ENCODE measurements at places on chromosomes 13 and 19.

- DNase-seq: no peak
Measured at GRCh38 chr13:81211713-81212112, 870.8 kb upstream of the SPRY2 start.

DNA sequence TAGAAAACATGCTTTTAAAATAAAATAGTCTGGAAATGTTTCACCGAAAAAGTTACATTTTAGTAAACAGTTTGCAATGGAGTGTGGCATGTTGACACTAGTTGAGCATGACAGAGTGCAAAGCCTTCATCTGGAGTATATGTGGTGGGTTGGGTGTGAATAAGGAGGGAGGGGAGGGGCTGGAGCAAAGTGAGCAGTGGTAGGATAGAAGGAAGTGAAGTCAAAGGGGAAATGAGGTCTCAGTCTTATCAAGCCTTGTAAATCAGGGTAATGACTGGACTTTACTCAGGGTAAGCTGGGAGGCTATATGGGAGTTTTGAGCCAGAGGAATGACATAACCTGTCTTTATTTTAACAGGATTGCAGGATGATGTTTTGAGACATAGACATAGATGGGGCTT lies 222.8 kb downstream of the PCDH20 start:
- no peak for DNase-seq

DNA sequence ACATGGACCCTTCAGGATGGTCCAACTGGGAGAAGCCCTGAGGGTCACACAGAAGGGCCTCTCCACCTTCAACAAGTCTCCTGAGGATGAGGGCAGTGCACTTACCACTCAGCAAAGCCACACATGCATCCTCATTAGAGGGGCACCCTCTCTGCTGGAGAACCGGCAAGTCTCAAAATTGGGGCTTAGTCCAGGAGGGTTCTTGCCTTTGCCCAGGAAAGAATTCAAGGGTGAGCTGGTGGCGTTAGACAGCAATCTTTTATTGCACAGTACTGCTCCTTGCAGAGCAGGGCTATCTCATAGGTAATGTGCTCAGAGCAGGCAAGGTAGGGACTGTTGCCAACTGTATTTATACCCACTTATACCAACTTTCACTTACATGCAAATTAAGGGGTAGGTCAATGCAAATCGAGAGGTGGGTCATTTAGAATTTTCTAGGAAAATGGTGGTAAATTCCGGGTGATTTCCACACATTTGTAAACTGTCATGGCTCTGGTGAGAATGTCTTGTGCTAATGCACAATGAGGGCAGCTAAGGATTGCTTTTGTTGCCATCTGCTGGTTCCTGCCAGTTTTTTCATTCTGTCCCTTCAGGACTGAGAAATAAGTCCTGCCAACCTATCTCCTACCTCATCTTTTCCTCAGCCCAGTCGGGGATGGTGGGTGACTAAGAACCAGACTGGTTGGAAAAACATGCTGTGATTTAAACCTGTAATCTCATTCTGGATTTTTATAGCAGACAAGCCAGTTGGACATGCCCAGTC lies 27.8 kb upstream of the IGSF23 start:
- no peak for DNase-seq

DNA sequence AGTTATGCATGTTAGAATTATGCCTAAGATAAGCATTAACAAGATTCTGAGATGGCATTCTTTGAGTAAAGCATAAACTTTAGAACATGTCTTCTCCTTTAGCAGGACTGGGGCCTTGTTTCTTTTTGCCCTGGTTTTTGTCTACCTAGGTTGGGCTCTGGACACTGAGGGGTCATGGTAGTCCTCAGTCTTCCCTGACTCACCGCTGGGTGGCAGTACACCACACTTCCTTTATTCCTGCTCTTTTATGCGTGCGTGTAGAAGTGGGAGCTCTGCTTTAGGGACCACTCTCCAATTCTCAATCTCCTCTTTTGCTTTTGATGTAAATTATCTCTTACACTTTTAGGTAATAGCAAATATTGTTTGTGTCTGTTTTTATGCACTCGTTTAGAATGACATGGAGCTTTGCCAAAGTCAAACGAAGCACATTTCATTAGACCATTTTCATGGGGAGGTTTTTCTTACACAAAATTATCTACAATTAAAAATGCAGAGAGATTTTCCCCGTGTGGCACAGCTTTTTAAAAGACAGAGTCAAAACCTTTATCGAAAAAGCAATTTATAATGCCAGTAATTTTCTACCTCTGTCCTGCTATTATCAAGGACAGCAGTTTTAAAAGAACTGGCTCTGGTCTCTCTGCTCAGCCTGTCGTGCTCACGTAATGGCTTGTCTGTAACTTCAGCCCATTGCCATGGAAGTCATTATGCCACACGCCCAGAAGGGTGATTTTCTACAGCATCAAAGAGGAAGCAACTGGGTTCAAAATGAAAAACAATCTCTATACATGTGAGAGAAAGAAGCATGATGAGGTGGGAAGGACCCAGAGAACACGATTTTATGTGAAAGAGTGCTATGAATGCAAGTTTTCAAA lies 413.9 kb downstream of the COG6 start:
- DNase-seq: peak; percentile 67

DNA sequence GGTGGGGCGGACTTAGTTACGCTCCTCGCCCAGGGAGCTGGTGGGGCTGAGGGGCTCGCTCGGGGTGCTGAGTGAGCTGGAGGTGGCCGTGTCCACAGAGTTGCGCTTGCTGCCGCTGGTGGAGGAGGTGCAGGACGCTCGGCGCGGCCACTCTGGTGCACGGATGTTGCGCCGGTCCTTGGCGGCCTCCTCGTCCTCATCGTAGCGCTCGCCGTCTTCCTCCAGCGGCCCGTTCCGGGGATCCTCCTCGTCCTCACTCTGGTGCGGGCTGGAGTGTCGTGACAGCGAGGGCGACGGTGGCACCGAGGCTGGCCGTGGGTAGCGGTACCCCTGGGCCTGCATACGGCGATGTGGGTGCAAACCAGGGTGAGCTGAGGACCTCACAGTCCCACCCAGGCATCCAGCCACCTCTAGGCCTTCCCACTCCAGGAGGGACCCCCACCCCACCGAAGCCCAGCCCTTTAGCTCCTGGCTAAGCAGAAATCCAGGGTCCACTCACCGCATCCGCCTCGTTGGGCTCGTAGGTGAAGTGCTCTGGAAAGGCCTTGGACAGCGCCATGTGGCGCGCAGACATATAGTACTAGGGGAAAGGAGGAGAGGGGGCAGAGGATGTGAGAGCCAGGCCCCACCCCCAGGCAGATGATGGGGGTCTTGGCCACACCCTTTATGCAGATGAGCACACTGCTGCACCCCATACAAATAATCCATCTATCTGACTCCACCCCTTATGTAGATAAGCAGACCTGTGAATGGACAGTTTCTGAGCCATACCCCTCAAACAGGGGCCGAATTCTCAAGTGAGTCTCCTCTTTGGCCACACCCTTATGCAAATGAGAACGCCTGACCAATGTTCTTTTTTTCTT lies 4.4 kb downstream of the FTL start:
- DNase-seq: no peak

DNA sequence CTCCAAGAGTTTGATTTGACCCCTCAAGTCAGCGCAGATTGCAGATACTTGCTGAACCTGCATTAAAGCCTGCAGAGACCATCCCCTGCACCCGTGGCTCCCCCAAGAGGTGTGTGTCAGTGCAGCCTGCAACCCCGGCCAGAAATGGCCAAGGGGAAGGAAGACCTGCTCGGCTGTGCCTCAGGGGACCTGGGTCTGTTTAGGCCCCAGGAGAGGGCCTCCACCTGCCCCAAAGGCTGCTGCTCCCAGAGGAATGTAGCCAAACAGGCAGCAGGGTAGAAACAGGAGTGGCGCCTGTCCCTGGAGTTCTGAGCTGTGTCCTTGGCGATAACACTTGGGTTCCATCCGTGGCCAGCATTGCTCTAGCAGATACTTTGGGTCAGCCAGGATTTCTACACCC lies 8.0 kb downstream of the POP4 start:
- DNase-seq: no peak

GRCh38 chr13:75307370-75307949 lies 174.5 kb downstream of the TBC1D4 start:
- no peak for DNase-seq

DNA sequence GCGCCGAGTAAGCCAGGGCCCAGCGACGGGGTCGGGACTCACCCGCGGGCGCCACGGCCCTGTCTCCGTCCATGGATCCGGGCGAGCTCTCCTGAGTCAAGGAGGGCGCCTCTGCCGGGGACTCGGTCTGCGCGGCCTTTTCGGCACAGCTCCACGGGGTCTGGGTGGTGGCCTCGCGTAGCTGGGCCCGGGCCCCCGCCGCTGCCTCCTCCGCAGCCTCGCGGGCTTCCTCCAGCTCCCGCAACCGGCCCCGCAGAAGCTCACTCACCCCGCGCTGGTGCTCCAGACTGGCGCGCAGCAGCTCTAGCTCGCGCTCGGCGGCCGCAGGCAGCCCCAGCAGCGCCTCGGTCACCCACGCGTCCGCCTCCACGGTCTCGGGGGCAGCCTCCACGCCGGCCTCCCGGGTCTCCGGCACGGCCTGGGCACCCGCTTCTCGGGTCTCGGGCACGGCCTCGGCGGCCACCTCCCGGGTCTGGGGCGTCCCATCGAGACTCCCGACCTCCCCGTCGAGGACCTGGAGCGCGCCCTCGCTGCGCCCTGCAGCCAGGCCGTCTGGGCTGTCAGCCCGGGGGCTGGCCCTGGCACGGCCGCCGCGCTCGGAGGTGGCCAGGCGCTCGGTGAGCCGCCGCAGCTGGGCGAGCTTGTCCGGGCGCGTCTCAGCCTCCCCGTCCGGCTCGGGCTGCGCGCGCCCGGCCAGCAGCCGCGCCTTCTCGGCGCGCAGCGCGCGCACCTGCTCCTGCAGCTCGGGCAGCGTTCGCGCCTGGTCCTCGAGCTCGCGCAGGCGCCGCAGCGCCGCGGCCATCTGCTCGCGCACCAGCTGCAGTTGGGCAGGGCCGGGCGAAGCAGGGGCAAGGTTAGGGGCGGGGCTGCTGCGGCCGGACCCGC lies 8.4 kb downstream of the KANK3 start:
- peak; percentile 30 for DNase-seq

- DNase-seq: no peak
Measured at GRCh38 chr19:33616346-33616745, 5.4 kb upstream of the CHST8 start.

GRCh38 chr19:7823686-7824301 lies 6.2 kb upstream of the EVI5L start:
- DNase-seq: no peak

DNA sequence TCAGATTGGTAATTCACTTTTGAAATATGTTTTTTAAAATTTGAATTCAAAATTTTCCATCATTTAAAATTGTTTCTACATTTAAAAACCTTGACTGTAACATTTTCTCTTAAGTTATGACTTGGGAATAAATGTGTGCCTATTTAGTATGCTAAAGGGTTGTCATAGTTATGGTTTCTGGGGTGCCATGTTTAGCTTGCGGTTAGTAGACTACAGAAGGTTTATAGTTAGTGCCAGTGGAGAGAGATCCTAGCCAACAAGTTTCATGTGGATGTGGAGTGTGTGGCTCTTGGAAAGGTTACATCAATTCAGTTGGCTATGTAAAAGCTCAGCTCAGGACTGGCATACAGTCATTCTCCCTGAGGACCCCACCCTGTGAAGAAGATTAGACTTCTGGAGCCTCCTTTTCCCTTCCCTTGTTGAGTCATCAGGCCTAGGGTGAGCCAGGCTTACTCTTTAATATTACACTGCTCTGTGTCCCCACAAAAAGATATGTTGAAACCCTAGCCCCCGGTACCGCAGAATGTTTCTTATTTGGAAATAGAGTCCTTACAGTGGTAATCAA lies 20.4 kb downstream of the LMO7 start:
- no peak for DNase-seq

DNA sequence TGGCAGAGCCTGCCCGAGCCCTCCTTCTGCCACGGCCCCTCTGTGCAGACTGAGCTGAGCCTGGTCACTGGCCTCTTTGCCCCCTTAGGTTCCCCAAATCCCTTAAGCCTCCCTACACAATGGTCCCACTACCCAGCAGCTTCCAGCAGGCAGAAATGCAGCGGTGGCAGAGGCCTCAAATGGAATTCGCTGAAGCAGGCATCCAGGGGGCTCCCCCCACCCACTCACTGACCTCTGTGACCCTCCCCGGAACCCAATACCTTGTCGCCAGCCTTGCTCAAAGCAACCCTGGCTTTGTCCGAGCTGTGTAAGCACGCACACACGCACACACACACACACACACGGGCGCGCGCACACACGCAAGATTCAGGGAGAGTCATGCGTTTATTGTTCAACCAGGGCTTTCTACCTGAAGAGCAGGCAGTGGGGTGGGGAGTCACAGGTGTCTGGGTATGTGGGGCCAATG lies at the start of gene LIM2:
LIM2 (minus strand) TSS at position 51 of the 466 bp plus-strand sequence. CDS start 531 bp downstream, outside the sequence.
- no peak for DNase-seq

DNA sequence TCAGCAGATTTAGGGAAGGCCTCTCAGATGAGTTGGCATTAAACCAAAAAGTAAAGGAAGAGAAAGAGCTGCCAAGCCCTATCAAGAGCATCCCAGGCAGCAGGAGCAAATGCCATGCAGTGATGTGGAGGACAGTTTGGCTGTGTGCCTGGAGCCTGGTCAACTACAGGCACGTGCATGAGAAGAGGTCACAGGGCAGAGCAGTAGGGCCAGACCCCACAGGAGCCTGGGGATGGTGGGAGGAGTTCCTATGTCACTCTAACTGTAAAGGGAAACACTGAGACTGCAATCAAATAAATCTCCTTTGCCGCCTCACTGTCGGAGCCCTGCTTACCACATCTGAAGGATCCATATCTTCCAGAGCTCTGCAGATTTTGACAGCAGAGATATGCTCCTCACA lies 240.5 kb downstream of the ENOX1 start:
- DNase-seq: no peak

- no peak for DNase-seq
Measured at GRCh38 chr13:55007681-55008080, 1979.1 kb downstream of the OLFM4 start.

DNA sequence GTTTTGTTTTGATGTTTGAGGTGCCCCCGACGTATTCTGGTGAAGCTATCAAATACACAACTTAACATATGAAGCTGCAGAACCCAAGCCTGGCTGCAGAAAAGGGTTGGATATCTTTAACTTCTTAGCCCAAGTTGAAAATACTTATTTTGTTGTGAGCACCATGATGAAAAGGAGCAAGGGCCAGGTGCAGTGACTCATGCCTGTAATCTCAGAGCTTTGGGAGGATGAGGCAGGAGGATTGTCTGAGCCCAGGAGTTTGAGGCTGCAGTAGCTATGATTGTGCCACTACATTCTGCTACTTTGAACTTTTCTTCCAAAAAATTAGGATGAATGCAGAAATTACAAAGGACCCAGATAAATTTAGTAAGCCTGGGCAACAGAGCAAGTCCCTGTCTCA lies 44.1 kb upstream of the UBE2L5 start:
- no peak for DNase-seq

DNA sequence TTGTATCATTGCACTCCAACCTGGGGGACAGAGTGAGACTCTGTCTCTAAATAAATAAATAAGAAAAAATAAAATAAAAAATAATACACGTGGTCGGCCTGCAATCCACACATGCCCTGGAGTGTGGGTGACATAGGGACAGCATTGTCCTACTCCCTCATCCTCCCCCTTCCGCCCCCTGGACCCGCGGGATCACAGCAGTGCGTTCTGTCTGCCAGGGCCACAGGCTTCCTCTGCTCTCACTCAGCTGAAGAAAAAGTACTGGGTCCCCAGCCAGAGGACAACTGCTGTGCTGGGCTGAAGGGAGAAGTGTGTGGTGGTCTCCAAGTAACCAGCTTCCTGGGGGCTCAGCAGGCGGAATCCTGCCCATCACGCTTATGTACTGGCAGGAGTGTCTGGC lies 6.3 kb downstream of the BCAT2 start:
- DNase-seq: no peak

Measured in stimulated activated CD4-positive, alpha-beta T cell treated with anti-CD3 and anti-CD28 coated beads, Interleukin-12 subunit alpha, Interleukin-12 subunit beta, amount 100 ng/mL, for 4 hours (primary cell).